ENCODE measurements at places on chromosomes 7 and 10.
A peak's percentile ranks its signal among the peaks of the same experiment; 100 is the strongest.

GRCh38 chr7:101362334-101363195 lies at the start of gene COL26A1:
TSS of gene COL26A1 (plus strand) at chr7:101362875. CDS start at chr7:101363033, 158 bp downstream.
- peak; percentile 25 for DNase-seq

DNA sequence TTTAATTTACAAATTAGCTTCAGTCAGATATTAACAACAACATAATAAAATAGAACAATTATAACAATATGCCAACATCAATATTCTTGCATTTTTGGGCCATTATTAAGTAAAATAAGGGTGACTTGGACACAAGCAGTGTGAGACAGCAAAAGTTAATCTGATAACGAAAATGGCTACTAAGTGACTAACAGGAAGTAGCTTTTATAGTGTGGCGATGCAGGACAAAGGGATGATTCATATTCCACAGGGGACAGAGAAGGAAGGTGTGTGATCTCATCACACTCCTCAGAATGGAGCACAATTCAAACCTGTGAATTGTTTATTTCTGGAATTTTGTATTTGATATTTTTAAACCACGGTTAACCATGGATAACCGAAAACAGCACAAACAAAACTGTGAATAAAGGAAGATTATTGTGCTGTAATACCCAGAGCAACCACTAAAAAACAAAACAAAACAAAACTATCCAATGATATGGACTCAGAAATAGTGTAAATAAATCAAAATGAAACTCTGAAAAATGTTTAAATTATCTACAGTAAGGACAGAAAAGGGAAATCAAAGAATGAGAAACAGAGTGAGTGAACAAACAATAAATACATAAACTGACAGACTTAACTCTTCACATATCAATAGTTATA lies 66.9 kb upstream of the TFEC start:
- DNase-seq, result no peak

DNA sequence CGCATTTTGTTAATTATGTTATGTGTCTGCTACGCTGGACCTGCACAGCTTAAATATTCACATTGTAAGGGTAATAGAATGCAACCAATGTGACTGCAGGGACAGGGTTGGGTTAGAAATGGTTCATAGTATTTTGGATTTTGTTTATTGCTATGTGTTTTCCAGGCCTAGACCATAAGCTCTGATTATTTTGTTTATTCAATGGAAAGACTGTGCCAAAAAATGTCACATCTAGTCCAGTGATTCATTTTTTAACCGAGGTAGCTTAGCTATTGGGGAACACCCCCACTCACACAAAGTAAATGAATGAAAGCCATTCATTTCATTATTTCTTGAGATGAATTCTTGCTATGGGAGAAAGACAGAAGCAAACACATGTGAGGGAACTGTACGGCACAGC lies 516.5 kb upstream of the ANKRD30A start:
- DNase-seq, result no peak

DNA sequence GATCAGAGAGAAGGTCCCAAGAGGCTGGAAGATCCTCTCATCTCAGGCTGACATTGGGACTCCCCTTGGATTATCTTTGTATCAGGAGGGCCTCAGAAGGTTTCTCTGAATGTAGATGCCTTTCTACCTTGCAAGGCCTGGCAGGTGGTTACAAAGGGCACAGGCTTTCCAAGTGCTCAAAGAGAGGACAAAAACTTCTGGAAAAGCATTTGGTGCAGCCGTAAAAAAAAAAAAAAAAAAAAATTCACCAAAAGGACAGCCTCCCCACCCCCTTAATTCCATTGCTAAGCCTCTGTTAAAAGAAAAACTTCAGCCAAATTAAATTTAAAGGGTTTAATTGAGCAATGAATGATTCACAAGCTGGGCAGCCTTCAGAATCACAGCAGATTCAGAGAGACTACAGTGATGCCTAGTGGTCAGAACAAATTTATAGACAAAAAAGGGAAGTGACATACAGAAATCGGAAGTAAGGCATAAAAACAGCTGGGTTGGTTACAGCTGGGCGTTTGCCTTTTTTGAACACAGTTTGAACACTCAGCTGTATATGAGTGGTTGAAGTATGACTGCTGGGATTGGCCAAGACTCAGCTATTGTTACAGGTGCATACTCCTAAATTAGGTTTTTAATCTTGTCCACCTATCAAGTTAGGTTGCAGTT lies 42.5 kb upstream of the LRGUK start:
- DNase-seq, result no peak

DNA sequence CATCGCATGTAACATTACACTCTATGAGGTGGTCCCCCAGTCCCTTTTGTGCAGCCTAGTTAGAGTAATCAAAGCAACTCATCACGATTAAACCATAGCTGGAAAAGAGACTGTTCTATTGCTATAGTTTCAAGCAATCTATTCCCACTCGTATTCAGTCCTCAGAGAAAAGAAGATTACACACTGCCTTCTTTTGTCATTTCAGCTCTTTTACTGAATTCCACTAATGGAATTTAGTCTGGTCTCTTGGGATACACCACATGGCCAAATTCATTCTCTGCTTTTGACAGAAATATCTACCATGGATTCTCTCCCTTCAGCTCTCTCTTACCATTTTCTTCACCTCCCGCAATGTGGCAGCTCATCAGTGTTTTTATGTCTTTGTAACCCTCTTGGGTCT lies 108.9 kb upstream of the HDAC9 start:
- no peak for DNase-seq

DNA sequence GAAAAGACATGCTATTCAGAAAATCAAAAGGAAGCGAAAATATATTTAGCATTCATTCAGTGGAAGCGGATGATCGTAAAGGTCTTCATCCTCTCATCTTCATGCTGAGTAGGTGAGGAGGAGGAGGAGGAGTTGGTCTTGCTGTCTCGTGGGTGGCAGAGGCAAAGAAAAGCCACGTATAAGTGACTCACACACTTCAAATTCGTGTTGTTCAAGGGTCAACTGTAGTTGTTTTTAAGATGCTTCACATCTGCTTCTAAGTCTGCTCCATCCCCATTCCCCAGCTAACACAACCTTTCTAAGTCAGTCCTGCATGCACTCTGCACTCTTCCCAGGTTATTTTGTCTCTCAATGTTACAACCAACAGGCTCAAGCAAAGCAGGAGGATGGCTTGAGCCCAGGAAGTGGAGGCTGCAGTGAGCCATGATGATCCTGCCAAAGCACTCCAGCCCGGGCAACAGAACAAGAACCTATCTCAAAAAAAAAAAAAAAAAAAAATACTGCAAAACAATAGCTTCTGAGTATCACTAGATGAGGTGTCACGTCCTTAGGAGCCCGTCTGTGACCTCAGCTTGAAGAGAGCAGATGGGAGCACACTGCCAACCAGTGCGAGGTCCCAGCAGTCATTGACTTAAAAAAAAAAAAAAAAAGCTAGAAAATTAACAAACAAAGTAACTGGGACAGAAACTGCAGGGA lies 70.5 kb downstream of the SFMBT2 start:
- no peak for DNase-seq

GRCh38 chr7:1666317-1666822 lies 3.7 kb upstream of the ELFN1 start:
- DNase-seq, result no peak

DNA sequence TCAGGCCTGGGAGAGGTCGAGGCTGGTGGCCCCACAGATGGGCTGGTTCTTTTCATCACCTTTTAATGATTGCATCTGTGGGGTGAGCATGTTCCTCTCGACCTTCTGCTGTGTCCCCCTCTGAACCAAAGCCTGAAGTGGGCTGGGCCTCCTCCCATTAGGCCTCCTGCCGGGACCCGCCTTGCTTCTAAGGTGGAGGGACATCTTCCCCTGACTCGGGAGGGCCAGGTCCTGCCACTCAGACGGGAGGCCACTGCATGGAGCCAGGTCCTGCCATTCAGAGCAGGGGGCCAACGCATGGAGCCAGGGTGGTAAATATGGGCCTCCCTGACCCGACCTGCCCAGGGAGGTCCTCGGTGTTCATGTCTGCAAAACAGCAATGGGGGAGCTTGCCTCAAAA lies 188.4 kb downstream of the EBF3 start:
- no peak for DNase-seq

DNA sequence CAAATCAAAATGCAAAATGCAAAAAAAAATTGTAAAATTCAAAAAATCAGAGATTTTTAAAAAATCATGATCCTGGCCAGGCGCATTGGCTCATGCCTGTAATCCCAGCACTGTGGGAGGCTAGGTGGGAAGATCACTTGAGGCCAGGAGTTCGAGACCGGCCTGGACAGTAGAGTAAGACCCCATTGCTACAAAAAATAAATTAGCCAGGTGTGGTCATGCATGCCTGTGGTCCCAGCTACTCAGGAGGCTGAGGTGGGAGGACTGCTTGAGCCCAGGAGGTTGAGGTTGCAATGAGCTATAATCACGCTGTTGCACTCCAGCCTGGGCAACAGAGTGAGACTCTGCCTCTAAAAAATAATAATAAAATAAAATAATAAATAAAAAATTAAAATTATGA lies 155.8 kb upstream of the TCF7L2 start:
- no peak for DNase-seq

GRCh38 chr7:132561763-132562162 lies 14.5 kb downstream of the PLXNA4 start:
- DNase-seq, result no peak
